ENCODE measurements at places on chromosomes 2 and 18. TPM values are rescaled to one million over a fixed set of nuclear protein-coding genes. Genes with fewer than 3 reads are reported as not detected.

The AQP12A gene
- not detected for total RNA-seq

The DSG3 gene
- not detected for total RNA-seq

The PLB1 gene
- 0.72 TPM for total RNA-seq

The CHRNG gene
- not detected for total RNA-seq

The CFAP53 gene
- 1.6 TPM for total RNA-seq

DNA sequence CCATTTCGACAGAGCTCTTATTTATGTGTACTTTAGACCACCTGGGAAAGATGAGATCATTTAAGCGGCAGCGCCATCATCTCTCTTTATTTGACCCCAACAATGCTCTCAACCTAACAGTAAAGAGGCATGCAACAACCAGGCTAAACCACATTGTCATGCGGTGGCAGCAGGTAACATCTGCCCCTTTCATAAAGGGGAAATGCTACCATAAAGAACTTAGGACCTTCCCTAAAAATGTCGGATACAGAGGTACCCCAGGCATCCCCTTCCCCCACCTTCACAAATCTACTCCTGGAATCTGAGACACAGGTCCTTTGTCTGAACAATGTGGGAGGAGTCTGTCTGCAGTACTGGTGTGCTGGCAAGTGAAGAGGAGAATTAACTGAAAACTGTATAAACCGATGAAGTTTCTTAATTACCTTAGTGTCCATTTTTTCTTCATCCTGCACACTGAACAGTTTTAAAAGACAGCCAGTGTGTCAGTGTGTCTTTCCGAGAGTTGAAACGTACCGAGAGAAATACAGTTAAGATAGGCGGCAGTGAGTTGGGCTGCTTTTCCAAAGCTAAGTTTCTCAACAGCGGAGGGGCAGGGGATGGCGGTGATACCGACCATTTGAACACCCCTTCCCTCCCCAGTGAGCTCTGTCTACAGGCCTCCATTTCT, 1.9 kb downstream of the MEX3C start:
- DNase-seq, result peak; percentile 33

DNA sequence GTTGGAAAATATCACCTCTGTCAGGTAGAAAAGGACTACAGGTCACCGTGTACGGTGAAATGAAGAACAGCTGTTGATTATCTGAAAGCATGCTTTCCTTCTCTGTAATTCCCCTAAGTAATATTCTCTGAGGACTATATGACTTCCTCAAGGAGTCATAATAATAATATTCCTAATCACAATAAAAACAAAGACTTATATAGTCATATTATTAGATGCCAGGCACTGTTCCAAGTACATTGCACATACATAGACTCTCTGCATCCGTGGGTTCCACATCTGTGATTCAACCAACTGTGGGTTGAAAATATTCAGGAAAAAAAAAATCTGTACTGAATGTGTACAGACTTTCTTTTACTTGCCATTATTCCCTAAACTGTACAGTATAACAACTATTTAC, 512.4 kb upstream of the ID2 start:
- DNase-seq, result no peak

DNA sequence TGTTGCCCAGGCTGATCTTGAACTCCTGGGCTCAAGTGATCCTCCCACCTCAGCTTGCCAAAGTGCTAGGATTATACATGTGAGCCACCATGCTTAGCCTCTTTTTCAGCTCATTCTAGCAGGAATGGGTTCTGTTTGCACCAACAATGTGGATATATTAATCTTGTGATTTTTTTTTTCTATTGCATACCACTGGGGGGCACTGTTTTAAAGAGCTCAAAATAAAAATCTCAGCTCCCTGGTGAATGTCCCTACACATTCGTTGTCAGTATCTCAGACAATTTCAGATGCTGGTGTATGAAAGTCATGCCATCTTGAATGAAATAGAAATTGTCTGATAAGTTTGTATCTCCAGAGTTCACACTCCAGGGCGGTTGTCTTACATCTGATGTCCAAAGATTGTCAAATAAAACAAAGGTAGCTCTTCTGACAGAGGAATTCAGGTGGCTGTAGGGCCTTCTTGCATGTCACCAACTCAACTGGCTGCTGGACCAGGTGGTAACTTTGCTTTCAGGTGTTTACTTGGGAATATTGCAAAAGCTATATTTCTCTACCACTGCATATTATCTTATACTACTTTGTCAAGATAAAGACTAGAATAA, 3.1 kb upstream of the MATN3 start:
- peak; percentile 12 for DNase-seq

- DNase-seq, result peak; percentile 54
Observed at GRCh38 chr18:49459404-49460171, 857 bp downstream of the DYM start.

GRCh38 chr2:40332191-40332826, 119.6 kb downstream of the SLC8A1 start:
- no peak for DNase-seq

DNA sequence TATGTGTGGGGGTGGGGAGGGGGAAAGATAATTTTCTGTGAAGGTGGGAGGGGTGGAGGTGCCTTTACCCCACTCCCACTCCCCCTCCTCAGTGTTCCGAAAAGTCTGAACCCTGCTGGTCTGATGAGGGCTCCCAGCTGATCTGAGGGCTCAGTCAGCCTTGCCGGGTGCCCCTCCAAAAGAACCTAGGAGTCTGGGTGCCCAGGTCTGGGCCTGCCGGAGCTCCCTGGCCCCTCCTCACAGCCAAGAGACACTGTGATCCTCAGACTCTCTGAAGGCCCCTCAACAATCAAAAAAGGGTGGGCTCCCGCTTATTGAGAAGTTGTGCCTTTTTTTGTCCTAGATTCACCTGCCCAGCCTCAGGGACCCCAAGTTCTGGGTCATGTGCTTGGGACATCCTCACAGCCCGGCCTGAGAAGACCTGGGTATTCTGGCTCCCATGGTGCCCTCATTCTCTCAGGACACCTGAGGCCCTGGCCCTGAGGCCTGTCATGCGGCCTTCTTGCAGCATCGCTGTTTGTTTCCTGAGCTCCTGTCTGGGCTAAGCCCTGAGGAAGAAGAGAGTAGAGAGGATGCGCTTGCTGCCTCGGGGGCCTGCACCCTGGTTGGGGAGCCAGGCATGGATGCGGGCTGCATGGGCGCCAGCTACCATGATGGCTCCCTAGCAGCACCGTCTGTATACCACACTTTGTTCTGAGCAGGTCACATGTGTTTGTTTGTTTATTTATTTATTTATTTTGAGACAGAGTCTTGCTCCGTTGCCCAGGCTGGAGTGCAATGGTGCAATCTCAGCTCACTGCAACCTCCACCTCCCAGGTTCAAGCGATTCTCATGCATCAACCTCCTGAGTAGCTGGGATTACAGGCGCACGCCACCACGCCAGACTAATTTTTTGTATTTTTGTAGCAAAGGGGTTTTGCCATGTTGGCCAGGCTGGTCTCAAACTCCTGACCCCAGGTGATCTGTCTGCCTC, 44.0 kb downstream of the SDC1 start:
- no peak for DNase-seq

DNA sequence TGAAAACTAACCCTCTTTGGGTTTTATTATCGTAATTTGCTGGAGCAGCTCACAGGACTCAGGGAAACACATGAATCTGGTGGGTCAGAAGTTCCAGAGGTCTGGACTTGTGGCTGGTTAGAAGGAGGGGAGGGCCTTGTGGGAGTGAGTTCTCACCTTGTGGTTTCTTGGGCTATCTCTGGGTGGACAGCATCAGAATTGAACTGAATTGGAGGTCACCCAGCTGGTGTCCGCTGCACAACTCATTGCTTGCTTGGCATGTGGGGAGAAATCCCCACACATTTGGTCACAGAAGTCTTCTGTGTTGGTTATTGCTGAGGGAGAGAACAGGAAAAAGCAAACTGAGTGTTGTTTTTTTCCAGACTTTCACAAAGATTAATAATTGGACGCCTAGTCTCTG, 27.5 kb downstream of the ZNF892 start:
- DNase-seq, result no peak

DNA sequence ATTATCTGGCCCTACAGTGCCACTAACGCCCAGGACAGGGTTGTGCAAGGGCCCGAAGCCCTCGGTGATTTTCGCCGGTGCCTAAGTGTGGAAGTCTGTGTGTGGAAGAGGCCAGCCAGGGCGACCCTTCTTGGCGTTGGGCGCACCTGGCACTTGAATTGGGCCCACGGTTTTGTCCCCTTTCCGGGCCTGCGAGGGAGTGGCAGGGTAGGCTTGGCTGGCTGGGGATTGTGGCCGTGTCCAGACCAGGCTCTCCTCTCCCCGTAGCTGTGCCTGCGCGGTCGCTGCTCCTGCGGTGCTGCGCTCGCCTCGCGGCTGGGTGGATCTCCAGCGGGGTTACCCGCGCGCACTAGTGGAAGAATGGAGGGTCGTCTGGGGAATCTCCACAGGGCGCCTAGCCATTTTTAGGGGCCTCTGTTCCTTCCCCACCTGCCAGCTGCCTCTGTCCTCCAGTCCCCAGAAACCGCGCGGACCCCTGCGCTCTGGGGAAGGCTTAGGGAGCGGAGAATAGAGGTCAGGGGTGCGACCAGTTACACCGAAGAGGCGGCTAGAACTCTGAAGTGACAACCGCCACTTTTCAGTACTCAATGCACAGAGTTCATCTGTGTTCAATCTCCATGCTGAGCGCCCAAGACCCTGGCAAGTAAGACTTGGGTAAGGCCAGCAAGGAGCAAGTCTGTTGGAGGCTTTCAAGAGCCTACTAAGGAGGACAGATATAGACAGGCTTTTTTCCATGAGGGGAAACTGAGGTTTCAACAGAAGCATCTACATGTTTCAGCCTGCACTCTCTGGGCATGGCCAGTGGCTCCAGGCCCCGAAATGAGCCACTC, 16.0 kb downstream of the EVX2 start:
- no peak for DNase-seq

GRCh38 chr18:10194592-10194991, 259.8 kb upstream of the APCDD1 start:
- DNase-seq, result no peak

DNA sequence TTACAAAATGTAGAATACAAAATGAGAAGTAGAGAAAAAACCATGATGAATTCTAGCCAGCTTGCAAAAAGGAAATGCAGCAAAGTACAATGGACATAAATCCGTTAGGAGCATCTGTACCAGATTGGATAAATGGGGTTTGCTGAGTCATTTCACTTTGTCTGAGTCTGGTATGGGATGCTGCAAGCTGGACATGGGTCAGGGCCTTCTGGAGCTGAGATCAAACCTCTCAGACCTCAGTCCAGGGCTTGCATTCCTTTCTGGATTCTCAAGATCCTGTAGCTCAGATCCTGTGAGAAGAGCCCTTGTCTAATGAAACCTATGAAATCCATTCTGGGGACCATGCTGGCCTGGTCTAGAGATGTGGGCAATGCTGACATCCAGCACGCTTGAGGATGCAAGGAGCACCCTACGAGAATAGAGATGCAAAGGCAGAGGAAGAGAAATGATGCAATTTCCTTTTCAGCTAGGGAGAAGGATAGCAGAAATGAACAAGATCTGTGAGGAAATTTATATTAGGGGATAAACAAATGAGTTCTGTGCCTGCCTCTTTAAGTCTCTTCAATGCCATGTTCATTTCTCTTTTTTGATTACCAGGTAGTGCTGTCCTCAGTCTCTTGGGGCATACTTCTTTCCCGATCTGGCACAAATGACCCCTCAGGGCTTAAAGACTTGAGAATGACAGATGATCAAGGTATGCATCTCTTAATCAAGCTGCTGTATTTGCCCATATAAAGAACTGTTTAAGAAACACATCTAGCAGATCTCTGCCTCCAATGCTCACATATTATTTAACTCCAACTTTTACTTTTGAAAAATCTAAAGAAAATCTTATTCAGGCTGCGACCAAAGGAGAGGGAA, 230.4 kb downstream of the MEIS1 start:
- no peak for DNase-seq

- peak; percentile 46 for DNase-seq
Observed at GRCh38 chr2:147331790-147332419, 512.9 kb upstream of the ACVR2A start.

- no peak for DNase-seq
Observed at GRCh38 chr18:31516437-31516836, 18.5 kb downstream of the DSG2 start.

- peak; percentile 88 for DNase-seq
Observed at GRCh38 chr2:102103992-102104871, 38.3 kb upstream of the IL1R1 start.

- no peak for DNase-seq
Observed at GRCh38 chr2:144801766-144802165, 281.8 kb upstream of the ZEB2 start.

DNA sequence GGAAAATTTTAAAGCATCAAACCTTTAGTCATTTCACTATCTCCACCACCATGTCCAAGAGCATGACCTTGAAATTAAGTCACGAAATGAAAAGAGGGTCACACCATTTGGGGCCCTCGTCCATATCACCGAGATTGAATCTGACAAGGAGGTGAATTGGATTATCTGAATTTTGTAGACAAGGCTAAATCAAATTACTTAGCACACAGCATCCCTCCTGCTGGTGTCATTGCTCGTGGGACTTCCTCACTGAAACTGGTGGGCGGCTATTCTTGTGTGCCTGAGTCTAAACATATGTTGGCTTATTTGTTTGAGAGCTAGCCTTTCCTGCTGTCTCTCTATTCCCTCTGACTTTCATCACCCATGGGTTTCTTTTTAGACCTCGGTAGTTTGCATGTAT, 64.6 kb upstream of the CNGA3 start:
- no peak for DNase-seq

DNA sequence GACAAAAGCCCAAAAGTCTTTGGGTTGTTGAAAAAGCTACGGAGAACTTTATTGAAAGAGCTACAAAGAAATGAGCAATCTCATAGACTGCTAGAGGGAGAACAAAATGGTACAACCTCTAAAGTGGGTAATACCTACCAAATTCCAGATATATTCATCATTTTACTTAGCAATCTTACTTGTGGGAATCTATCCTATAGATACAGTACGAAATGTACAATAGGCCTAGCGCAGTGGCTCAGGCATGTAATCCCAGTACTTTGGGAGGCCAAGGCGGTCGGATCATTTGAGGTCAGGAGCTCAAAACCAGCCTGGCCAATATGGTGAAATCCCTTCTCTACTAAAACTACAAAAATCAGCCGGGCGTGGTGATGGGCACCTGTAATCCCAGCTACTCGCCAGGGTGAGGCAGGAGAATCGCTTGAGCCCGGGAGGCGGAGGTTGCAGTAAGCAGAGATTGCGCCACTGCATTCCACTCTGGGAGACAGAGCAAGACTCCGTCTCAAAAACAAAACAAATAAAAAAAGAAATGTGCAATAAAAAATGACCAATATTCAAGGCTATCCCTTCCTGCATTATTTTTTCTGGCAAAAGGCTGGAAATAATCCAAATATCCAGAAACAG, 10.1 kb downstream of the EXOC6B start:
- no peak for DNase-seq

- DNase-seq, result no peak
Observed at GRCh38 chr18:12417687-12418086, 10.0 kb downstream of the PRELID3A start.

- no peak for DNase-seq
Observed at GRCh38 chr2:65443509-65444186, 11.2 kb upstream of the SPRED2 start.

Data from activated T-cell treated with anti-CD3 and anti-CD28 coated beads, Interleukin-2, amount 50 U/mL, for 72 hours (primary cell).